ENCODE measurements at places on chromosomes 7 and 10.

GRCh38 chr7:98215561-98216495, 4.6 kb downstream of the BHLHA15 start:
- no peak for DNase-seq

- DNase-seq, result peak; percentile 74
These were observed 627 bp downstream of the DUSP5 start for GRCh38 chr10:110498087-110498981.

GRCh38 chr7:98097042-98097645, 9.5 kb upstream of the LMTK2 start:
- no peak for DNase-seq

DNA sequence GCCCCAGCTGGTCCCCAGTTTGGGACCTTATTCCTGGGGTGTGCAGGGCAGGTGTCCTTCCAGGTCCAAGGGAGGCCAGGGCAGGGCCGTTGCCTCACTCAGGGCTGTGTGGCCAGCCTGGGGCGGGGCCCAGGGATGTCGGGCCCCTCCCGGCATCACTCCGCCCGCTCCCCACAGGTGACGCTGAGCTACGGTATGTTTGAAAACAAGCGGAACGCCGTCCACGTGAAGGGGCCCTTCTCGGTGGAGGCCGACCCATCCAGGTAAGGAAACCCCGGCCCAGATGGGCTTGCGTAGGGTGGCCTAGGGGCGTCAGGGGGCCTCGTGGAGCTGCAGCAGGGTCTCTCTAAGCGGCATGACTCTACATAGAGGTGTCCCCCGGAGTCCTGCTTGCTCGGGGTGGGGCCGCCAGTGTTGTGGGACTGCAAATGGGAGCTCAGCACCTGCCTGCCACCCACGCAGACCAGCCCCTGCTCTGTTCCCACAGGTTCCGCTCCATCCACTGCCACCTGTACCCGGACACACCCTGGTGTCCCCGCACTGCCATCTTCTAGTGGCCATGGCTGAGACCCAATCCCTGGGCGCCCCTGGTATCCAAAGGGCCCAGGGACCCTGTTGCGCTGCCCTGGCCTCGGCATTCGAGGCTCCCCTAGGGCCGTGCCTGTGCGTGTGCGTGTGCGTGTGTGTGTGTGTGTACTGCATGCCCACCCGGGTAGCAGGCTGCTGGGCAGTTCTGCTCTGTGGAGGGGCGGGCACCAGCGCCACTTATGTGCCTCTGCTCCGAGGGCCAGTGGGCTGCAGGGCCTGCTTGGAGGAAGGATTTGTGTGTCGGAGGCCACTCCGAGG, 7.3 kb downstream of the LFNG start:
- DNase-seq, result no peak

GRCh38 chr7:28701731-28702130, 256.4 kb downstream of the TRIL start:
- DNase-seq, result no peak

Measured in stimulated activated naive CD8-positive, alpha-beta T cell treated with anti-CD3 and anti-CD28 coated beads, Interleukin-15, amount 100 ng/mL, for 72 hours (primary cell).